ENCODE measurements at places on chromosomes 11 and 22. TPM values are rescaled to one million over a fixed set of nuclear protein-coding genes. Genes with fewer than 3 reads are reported as not detected.

The KLHDC7B gene
- total RNA-seq = 1.5 TPM

The RAB39A gene
- 11.0 TPM for total RNA-seq

The PNPLA5 gene
- total RNA-seq = not detected

The CADM1 gene
- total RNA-seq = 108 TPM

The GRAMD1B gene
- 17.0 TPM for total RNA-seq

The DRD2 gene
- 0.41 TPM for total RNA-seq

The DRICH1 gene
- 0.74 TPM for total RNA-seq

The ARHGAP42 gene
- 4.5 TPM for total RNA-seq

The OMP gene
- 13.7 TPM for total RNA-seq

The LMF2 gene
- total RNA-seq = 29.0 TPM

- ATAC-seq = no peak
Measured at GRCh38 chr11:82675838-82676237, 57.8 kb downstream of the FAM181B start.

DNA sequence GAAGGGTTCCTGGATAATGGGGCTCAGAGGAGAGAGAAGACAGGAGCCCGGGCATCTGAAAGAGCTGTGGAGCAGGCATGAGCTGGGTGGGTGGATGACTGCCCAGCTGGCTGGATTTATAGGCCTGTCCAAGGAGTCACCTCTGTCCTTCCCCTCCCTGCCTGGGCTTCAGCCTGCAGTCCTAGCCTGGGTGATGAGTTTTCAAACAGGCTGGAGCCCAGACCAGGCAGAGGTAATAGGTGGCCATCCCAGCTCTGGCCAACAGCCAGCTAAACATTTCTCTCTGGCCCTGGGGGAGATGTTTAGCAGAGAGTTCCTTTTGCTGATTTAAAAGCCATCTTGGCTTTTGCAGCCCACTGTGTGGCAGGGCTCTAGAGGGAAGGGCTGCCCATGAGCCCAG lies 5.4 kb downstream of the C11orf96 start:
- ATAC-seq = no peak

DNA sequence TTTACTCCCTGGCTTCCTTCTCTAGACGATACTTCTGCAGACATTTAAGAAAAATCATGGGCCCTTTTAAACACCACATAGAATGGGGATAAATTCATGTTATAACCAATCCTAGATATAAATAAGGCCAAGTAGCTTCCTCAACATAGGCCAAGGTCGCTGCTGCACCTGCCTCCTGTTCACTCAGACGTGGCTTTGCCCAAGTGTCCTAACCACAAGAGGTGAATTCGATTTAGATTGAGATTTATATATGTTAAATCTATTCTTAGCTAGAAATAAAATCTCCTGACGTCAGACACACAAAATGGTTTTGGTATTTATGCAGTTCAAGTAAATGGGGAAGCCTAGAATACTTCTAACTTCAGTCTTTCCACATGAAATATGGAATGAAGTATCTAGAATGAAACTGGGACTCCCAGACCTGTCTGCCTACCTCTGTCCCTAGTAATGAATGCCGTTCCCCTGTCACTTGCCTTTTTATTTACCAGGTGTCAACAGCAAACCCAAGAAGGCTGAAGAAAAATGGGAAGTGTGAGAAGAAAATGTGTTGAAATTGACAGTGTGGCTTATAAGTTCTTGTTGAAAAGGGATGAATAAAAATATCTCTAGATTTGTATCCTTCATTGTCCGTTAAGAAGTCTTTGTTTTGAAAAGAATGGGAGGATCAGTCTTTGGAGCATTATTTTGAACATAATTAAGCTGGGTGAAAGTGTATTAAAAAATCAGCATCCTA lies 131.8 kb downstream of the HIPK3 start:
- no peak for ATAC-seq

- ATAC-seq = peak; percentile 49
Measured at GRCh38 chr22:37639070-37639760, at the start of gene SH3BP1. TSS of gene SH3BP1 (plus strand) at chr22:37639669. CDS start at chr22:37639788, 119 bp downstream.

DNA sequence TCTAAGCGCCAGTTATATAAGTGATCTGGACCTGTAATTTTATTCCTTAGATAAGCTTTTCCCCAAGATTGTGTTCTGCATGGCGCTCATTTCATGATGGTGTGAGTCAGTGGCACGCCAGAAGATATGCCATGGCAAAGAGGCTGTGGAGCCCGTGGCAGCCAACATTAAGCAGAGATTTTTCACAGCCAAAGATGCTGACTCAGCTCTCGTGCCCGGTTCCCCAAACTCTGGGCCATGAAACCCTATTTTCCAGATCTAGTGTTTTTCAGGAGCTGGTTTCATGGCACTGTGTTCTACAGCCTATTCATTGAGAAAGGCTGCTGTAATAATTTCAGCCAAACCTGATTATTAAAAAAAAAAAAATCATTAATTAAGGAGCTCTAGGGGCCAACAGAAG lies 15.4 kb upstream of the LINC01488 start:
- ATAC-seq = no peak

DNA sequence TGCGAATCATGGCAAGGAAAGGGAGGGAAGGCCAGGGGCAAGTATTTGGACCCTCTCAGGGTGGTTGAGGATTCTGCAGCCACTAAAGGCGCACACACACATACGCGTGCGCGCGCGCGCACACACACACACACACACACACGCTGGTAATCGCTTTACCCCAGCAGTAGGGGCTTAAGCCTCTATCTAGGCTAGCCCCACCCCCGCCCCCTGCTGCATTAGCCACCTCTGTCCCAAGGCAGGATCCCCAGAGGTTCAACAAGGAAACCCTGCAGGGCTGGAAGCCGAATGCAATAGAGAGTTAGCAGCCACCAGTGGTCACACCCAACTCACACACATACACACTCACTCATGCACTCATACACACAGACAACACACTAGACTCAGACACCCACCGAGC lies 28.6 kb upstream of the ELFN2 start:
- no peak for ATAC-seq

DNA sequence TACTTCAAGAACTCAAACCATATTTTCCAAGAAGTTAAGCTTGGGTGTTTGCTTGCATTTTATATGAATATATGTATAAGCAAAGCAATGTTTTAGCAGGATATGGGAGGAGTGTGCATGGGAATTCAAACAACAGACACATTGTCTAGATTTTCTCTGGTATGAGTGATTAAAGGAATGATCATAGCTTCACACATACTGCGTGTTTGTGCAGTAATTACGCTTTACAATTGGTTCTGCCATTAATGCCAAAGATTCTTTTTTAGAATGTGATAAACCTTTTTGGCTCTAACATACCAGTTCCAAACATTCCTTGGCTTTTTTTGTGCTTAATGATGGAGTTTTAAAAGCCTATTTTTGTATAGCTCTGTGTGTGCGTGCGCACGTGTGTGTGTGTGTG lies 54.0 kb downstream of the CCDC34 start:
- no peak for ATAC-seq

DNA sequence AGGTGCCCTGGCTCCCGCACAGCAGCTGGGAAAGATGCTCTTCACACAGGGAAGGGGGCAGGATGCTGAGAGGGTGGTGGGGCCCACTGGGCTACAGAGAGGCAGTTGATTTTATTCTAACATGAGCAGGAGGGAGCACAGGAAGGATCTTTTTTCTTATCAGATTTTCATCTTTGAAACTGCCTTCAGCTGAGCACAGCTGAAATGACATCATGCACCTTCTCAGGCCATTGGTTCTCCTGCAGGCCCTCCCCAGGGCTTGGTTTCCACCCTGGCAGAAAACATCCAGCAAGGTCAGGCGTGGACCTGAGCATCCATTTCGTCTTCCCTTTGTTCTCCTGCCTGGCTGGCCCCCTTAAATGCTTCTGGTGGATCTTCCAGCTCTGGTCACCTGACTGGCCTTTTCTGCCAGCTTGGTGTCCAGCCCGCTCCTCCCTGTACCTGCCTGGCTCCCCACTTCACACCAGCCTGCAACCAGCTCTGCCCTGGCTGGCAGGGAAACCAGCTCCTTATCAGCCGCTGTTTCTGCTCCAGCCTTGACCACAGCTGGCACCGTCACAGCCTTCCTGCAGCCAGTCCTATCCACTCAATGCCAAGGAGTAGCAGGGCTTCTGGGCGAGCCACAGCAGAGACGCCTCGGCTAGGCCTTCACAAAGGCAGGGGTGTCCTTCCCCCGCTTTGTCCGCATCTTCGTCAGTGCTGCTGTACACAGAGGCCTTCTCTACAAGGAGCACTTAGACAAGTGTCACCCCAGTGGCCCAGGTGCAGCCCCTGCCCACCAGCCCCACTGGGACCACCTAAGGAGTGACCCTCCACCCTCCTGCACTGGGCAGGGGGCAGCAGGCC lies 36.5 kb downstream of the TOM1 start:
- peak; percentile 30 for ATAC-seq

DNA sequence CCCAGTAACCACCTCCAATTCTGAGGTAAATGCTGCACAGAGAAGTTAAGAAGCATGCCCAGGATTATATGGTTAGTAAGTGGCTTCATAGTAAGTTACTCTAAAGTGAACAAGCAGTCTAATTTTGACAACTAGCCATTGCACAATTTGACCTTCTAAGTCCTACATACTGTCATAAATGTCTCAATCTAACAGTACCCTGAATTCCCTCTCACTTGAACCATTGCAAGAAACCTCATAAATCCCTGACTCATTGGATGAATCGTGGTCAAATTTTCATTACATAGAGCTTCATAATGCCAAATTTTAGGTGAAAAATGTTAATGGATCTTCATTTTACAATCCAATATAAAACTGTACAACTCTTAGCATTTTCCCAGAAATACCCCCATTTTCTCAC lies 217.3 kb upstream of the GRIA4 start:
- no peak for ATAC-seq

GRCh38 chr11:115333949-115334348 lies 170.3 kb downstream of the CADM1 start:
- no peak for ATAC-seq

DNA sequence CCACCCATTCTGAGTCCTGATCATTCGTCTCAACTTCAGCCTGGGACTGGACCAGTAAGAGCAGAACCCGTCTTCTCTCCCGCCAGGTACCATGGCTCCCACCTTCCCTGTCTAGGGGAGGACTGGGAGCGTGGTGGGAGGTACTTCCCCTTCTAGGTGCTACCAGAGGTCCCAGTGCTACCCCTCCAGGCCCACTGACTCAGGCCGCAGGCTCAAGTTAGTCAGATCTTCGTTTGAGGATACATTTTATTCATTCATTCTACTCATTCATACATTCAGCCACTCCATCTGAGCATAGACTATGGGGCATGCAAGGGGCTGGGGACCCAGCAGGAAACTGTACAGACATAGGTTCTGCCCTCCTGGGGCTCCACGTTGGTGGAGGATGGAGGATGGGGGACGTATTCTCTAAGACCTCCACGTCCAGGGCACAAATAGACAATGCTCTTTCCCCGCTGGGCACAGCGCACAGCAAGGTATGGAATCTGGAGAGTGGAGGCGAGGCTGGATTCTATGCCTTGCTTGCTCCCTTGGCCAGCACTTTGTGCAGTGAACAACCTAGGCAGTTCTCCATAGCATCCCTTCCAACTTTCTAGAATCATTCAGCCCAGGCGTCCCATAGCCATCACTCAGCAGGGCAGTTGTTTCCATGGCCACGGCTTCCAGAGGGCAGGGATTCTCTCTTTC lies 1.0 kb upstream of the RAB3IL1 start:
- ATAC-seq = no peak

GRCh38 chr22:42814215-42814614 lies 42.9 kb downstream of the ARFGAP3 start:
- ATAC-seq = no peak

DNA sequence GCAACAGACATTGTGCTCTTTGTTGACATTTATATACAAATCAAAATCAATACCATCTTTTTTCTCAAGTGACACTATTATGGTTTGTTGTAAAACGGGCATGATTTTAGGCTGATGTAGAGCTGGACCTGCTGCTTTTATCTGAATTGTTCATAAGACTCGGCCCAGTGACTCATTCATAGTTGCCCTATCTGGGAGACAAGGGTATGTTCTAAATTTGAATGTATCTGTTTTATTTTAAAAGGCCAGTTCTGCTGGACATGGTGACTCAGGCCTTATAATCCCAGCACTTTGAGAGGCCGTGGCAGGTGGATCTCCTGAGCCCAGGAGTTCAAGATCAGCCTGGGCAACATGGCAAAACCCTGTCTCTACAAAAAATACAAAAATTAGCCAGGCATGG lies 39.3 kb downstream of the CEP295 start:
- no peak for ATAC-seq

DNA sequence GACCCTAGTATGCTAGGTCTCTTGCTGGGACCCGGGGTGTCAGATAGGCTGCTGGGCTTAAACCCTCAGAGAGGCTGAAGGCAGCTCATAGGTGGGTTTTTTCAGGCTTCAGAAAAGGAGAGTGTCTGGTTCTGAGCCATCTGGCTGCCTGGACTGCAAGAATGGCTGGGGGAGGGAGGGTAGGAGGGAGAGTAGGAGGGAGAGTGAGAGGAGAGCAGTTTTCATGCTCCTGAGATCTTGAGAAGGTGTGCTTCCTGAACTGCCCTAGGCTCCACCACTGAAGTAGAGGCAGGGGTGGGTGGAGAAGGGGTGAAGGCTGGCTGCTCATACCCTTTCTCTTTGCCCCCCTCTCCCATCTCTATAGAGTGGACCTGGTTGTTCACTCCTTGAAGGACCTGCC lies 4.6 kb downstream of the HMBS start:
- ATAC-seq = no peak

DNA sequence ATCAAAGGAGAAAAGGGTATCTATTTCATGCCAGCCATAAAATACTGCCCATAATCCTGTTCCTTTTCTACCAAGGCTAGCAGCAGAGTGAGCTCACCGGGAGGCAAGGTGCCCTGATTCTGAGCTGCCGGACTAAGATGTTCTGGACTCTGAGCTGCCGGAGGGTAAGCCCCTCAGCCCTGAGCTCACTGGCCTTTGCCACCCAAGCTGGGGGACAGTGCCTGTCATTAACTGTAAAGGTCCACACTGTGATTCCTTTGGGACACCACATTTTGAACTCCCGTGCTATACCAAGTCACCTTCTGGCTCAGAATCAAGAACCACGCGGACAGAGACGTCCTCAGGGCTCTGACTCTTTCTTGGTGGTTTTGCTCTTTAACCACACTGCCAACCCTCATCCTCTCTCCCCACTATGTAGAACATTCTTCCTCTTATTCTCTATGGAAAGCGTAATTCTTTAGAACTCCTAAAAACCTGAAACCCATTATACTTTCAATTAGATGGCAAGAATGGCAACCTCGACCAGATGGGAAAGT lies 88.4 kb upstream of the BID start:
- no peak for ATAC-seq

DNA sequence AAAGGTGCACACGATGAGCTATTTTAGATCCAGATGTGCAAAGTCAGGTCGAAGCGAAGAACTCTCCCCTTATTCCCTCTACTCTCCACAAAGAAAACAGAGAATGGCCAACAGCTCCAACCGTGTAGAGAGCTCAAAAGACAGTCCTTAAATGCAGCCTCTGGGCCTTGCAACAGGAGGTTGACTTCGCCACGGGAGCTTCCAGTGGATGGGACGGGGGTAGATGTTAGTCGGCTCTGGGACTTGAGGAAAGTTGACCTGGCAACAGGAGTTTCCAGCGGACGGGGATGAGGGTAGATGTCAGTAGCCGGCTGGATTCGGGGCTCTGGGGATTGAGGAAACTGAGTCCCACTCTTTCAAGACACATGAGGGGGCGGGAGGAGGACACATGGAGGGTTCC lies 450.4 kb downstream of the BRD1 start:
- ATAC-seq = no peak

- no peak for ATAC-seq
Measured at GRCh38 chr22:23325183-23325582, 144.9 kb downstream of the BCR start.
